ENCODE measurements at places on chromosomes 12 and 14.

DNA sequence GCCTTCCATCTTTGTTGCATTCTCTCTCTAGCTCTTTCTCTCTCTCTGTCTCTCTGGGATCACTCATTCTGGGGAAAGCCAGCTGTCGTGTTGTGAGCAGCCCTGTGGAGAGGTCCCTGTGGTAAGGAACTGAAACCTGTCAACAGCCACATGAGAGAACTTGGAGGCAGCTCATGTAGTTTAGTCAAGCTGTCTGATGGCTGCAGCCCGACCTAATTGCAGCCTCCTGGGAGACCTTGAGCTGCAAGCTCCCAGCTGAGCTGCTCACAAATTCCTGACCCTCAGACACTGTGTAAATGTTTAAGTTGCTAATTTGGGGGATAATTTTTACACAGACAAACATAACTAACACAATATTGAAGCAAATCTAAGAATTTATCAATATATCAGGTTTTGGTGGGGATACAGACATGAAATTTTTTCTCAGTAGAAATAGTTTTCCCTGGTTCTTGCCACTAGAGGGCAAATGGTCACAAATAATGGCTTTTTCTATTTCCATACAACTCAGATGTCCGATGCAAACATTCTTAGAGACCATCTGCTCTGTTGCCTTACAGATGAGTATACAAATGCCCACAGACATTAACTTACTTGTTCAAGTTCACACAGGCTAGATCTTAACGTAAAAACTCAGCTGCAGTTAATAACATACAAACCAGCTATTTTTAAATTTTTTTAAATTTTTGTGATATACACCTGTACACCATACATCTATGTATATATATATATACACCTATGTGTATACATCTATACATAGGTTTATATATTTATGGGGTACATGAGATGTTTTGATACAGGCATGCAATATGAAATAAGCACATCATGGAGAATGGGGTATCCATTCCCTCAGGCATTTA is 15.5 kb upstream of the KRR1 start:
- no peak for DNase-seq

- no peak for DNase-seq
These were observed 36.3 kb upstream of the MAP3K9 start for GRCh38 chr14:70845601-70846000.

- peak; percentile 62 for DNase-seq
These were observed 69.4 kb upstream of the EVL start for GRCh38 chr14:99995700-99996356.

DNA sequence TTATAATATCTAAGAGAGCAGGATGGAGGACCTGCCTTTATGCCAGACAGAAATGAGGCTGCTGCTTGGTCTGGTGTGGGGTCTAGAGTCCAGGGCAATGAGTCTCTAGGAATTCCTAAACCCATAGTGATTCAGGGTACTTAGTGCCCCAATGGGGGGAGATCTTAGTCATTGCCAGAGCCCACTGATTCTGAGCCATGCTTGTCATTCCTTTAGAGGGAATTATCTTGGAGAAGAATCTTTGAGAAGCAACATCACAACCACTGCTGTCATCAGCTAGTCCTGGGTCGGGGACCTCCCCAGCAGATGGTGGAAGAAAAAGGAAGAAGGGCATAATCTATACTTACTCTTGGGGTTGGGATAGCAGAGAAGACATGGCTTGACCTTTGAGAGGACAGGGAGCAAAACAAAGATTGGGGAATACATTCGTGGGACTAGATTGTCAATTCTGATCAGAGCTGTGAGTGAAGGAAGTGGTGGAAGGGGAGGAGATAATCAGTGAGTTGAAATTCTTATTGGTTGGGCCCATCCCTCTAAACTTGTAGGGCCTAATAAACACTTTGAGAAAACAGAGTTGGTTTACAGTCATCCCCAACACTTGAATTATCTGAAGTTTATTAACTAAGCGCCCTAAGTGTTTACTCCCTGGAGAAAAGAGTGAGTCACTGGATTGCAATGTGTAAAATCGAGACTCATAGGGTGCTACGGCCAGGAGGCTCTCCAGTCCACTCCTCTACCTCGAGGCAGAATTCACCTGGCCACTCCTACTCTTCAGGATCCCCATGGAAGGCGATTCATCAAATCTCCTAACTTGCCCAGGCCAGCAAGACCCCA is 3.0 kb upstream of the KRT3 start:
- no peak for DNase-seq

DNA sequence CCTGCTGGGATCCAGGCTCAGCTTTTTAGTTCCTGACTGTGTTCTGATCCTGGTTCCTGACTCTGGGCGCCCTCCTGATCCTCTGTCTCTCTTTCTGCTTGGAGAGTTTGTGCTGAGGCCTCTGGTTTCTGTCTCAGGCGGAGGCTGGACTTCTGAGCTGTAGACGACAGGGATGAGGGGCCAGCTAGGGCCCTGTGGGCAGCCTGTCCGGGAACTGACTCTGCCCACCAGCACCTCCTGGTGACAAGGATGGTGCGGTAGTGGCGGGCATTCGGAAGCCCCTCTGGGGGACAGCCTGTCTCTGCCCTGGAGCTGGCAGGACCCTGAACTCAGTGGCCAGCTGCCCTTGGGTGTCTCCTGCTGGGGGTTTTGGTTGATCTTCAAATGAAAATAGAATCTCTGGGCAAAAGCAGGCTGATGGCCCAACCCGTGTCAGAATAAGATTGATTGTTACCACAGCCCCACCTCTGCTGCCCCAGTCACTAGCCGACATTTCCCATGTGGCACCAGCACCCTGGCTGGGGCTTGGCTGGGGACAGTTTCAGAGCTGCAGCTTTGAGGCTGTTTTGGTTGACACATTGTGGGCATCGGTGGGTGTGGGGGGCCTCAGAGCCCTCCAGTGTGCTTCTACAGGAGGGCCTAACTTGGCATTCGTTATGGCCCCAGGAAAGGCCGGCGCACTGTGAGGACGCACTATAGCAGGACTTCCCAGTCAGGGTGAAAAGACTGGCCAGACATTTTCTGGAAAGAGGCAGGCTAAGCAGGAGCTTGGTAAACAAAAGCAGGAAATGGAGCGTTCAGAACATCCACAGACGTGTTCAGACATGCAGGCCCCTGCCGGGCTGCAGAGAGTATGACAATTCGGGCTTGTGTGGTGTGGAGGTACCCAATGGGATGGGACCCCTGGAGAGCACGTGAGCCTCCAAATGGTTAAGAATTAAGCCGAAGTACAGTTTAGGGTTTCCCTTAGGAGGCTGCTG is 16.2 kb downstream of the KRT80 start:
- no peak for DNase-seq

DNA sequence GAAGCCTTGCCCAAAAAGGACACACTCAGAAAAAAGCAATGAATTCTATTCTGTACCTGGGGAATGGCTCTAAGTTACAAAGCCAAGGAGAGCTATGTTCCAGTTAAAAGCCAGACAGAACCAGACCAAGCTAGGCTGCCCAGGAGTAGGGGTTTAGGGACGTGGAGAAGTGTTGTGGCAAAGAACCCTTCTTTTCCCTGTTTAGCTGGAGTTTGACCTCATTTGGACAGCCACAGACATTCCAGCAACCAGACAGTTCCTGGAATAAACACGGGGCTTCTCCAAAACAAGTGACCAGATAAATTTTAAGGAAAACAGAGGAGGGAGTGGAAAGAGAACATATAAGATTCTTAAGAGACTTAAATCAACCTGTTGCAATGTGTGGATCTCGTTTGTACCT is 62.3 kb downstream of the GCH1 start:
- DNase-seq = no peak

- no peak for DNase-seq
These were observed 182.0 kb downstream of the DICER1 start for GRCh38 chr14:94975366-94975765.

DNA sequence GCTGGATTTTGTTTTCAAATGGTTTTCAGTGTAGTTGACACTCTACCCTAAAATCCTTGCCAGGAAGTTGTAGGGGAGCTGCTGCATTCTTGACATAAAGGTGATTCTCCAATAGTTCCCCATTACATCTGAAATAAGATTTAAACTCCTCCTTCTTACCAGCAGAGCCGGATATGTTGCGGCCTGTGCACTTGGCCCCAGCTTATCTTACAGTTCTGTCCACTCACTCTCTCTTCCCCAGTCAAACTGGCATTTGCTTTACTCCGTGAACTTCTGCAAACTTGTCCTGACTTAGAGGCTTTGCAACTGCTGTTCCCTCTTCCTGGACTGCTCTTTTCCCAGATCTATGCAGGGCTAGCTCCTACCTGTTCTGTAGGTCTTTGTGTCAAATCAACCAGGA is 929.5 kb downstream of the VRK1 start:
- no peak for DNase-seq

DNA sequence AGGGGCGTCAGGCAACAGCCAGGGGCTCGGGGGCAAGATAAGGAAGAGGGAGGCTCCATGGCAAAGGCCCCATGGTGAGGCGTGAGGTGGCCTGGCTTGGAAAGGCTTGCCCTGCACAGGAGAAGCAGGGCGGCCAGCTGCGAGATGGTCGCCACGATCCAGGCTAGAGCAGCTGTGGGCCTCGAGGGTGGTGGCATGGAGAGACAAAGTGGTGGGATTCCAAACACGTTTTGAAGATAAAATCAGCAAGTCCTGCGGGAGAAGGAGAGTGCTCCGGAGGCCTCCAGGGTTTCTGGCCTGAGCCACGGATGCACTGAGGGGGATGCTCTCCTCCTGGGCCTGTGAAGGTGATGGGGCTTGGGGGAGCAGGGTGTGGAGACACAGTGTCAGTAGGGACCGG is 20.5 kb upstream of the DLK1 start:
- DNase-seq = no peak

DNA sequence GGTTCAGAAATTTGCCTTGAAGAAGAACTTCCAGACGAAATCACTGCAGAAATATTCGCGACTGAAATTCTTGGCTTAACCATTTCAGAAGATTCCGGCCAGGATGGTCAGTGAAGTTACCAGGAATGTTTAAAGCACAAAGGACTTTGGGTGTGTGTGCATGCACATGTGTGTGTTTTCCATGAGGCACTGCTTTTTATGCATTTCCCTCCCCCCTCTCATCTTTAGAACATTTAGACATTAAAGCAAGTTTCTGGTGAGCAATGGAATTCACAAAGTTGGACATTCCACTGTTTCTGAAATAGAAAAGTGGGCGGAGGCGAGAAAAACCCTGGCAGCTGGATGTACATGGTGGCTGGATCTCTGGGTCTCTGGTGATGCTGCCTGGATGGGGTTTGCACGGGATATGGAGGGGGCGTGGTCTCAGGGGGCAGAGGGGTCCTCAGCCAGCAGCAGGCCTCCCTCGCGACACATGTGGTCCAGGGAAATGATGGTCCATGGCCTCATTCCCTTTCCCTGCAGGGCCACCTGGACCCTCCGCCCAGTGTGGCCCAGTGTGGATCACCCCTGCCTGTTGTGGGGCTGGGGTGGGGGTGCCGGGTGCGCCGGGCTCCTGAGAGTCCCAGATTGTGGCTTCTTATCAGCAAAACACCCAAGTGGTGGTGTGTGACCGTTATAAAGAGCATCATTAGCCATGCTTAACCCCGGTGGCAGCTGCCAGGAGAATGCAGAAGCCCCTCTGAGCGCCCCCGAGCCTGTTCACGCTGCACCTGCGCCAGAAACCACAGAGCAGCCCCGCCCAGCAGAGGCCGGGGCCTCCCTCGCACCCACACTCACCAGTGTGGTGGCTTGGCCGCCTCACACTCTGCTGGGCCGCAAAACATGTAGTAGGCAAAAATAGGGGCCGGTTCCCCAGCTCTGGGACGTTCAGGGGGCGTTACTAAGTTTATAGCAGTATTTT is 17.8 kb upstream of the BCL7A start:
- no peak for DNase-seq

DNA sequence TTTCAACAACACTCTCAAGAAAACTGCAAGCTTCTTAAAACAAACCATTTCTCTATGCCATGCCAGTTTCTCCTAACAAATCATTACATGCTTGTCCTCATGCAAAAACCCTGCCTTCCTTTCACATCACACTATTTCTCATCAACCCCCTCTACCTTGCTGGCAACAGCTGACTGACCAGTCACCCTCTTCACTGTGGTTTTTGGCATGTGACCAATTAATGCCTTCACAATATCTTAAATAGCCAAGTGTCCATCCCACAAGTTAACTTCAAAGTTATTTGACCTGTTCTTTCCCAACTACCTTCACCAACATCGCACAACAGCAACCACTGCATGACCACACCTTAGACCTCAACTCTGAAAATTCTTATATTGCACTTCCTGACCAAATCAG is 159.6 kb downstream of the CEP128 start:
- DNase-seq = no peak

DNA sequence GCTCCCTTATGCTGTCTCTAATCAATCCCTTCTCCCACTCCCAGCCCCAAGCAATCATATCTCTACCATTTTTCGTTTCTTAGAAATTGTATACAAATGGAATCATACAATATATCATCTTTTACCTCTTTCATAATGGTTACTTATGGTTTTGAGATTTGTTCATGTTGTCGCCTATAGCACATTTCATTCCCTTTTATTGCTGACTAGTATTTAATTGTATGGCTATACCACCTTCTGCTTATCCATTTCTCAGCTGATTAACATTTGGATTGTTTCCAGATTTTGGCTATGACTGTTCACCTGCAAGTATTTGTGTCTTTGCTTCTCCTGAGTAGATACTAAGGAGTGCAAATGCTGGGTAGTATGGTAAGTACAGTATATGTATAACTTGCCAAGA is 36.7 kb upstream of the GRIN2B start:
- DNase-seq = no peak

DNA sequence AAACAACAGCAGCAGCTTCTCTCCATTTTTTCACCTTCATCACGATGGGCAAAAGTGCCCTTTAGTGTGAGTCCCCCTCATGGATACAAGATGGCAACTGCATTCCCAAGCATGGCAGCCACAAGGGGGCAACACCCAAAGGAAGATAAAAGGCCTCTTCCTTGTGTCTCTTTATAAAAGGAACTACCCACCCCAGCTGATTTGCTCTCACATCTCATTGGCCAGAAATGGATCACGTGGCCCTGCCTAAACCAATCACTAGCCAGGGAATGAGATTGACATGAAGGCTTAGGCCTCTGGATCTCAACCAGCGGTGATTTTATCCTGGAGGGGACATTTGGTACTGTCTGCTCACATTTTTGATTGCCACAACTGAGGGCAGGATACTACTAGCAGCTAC is 21.9 kb upstream of the IFT81 start:
- DNase-seq = no peak

- no peak for DNase-seq
These were observed 172.2 kb downstream of the NAV3 start for GRCh38 chr12:78002878-78003277.

- no peak for DNase-seq
These were observed 29.0 kb upstream of the MED13L start for GRCh38 chr12:116306506-116306905.

Measured in activated CD4-positive, alpha-beta T cell treated with anti-CD3 and anti-CD28 coated beads, Interleukin-2, amount 50 U/mL, for 4 hours (primary cell).